ENCODE measurements at places on chromosomes 4 and X.

DNA sequence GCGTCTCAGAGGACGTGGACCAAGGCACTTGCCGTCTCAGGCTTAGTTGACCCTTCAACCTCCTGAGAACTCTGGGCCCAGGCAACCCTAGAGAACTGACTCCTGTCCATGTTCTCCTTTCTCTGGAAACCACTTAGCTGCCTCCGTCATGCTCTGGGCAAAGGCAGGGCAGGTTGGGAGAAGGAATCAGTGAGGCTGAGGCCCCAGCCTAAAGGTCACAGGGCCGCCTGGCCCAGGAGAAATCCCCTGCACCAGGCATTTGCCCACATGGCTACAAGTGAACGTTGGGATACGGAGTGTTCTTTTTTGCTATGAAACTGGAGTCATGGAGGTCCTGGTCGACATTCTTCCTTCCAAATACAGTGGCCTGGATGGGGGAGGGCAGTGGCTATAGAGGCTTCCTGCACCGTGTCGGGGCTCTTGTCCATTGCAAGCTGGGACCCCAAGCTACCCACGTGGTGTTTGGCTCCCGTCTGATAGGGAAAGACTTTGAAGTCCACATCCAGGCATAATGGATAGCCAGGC lies 76.0 kb downstream of the CRMP1 start:
- DNase-seq, result no peak

DNA sequence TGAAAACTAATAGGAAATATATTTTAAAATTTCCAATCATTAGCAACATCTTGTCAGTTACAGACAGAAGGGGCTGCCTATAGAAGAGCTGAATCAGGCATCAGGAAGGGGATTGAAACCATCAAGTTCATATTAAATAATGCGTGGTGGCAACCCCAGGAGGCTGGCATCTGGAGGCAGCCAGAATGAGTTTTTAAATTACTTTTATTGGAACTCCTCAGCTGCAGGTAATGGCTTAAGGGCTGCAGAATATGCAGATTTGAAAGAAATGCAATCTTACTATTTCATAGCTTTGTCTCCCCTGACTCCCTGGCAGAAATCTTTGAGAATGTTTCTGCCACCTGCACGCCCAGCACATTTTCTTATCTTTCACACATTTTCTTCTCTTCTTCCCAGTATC lies 711.6 kb downstream of the PCDH19 start:
- no peak for DNase-seq

- no peak for DNase-seq
These were observed 78.2 kb downstream of the FAM47A start for GRCh38 chrX:34053931-34054330.

GRCh38 chrX:72351606-72352334 lies 46.1 kb upstream of the CITED1 start:
- no peak for DNase-seq

- peak; percentile 26 for DNase-seq
These were observed 230.6 kb downstream of the NSUN7 start for GRCh38 chr4:40980318-40980883.

DNA sequence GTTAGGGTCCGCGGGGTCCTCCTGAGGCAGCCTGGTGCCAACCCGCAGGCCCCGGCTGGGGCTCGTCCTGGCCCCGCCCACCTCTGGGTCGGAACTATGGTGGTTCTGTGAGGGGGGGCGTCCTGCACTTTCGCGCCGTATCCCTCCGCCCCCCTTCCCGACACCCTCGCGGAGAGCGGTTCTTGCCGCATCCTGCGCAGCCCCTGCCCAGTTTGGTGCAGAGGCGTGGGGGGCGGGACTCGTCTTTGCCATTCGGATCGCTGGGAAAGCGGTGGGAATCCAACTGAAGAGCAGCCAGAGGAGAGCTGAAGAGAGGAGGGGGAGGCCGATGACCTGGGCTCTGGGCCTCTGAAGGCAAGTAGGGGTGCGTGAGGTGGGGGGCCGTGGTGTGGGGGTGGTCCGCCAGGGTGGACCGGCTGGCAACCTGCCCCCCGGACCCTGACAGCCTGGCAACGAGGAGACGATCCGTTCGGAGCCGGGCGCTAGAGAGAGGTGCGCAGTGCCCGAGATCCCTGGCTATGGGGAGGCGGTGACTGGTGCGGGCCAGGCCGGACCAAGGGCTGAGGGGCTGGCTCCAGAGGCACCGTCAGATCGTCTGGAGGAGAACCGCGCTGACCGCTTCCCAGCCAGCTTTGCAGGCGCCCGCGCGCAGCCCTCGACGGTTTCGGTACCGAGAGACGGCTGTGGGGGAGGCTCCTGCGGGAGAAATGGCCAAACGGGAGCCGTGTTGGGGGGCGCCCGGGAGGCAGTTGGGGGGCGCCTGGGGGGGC lies at the start of gene GPRASP1:
GPRASP1 (plus strand) TSS at position 242 of the 770 bp plus-strand sequence. CDS start 2,431 bp downstream, outside the sequence.
- DNase-seq, result no peak

- no peak for DNase-seq
These were observed 1197.6 kb downstream of the FAM133A start for GRCh38 chrX:94871640-94872039.

DNA sequence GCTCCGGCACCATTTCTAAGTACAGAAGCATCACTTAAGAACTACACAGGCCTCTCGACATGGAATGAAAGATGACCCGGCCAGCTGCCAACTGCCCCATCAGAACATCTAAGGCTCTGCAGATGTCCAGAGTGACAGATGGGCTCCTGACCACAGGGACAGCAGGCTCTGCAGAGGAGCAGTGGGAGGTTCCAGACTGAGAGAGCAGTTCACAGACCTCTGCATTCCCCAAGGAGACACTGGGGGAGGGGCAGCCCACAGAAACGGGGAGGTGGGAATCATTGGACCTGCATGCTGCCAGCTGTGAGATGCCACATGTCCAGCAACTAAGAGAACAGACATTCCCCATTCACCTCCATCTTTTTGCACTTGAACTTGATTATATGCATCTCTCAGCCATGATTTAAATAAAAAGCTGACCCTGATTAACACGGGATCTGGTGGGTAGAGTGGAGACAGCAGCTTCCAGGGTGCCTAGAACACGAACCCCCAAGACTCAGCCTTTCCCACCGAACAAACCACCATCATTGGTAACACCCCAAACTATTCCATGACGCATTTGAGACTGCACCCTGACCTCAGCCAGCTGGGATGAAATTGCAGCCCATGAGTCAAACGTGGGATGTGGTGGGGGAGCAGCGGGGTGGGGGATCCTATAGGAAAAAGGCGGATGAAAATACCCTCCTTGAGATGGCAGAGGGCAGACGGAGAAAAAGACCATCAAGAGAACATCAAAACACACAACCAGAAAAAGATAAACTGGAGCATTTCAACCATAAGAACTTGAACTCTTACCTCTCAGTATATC lies 47.2 kb downstream of the AFAP1 start:
- no peak for DNase-seq

- no peak for DNase-seq
These were observed 38.2 kb downstream of the WFS1 start for GRCh38 chr4:6307891-6308290.

DNA sequence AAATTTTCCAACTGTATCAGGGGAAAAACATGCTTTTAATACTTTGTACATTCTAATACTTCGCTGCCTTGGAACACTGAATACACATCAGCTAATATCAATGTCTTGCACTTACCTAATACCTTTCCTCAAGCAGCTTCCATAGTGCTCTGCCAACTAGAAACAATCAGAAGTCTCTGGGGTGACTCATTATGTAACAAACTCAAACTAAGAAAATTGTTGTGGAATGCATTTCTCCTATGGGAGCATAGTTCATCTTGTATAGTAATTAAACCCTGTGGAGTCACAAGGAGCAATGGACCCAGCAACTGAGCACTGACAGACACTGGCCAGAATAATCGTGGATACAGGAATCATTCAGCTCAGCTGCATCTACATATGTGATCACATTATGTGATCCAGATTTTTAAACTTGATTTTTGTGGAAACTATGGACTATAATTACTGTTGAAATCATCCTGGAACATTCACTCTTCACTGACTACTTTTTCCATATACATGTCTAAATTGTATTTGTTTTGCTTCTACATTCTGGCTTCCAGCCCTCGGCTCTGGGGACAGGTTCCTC lies 496.9 kb downstream of the TMA16 start:
- no peak for DNase-seq

DNA sequence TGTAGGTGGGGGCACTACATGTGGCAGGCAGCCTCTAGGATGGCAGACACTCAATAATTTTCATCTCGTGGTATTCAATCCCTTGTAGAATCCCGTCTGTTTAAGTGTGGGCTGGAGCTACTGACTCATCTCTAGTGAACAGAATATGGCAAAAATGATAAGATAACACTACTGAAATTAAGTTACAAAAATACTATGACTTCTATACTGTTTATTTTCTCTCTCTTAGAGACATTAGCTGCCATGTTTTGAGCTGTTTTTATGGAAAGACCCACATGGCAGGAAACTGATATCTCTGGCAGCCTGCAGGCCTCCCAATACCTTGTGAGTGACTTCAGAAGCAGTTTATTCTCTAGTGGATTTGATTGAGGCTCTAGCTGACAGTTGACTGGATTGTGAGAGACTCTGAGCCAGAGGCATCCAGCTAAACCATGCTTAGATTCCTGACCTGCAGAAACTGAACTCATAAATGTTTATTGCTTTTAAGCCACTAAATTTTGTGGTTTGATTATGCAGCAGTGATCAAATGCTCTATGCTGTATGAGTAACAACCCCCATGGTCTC lies 298.8 kb upstream of the CTSO start:
- DNase-seq, result no peak

DNA sequence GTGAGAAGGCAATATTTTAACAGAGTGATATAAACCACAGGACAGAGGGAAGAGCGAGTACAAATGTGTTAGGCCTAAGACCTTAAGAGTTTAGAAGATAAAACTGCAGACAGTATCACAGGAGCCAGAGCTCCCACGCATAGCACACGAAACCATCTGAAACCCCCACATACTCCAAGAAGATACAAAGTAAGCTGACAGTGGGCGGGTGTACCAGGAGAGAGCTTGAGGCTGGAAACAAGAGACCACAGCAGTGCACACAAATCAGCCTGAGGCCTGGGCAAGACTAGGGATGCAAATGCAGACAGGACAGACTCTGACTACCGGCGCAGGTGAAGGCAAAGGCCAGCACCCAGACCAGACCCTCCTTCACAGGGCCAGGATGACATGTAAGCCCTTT lies 54.1 kb upstream of the ARHGAP24 start:
- DNase-seq, result no peak

GRCh38 chr4:4333265-4333706 lies 43.2 kb downstream of the ZBTB49 start:
- peak; percentile 65 for DNase-seq

GRCh38 chr4:29571322-29571721 lies 1148.8 kb upstream of the PCDH7 start:
- DNase-seq, result no peak

DNA sequence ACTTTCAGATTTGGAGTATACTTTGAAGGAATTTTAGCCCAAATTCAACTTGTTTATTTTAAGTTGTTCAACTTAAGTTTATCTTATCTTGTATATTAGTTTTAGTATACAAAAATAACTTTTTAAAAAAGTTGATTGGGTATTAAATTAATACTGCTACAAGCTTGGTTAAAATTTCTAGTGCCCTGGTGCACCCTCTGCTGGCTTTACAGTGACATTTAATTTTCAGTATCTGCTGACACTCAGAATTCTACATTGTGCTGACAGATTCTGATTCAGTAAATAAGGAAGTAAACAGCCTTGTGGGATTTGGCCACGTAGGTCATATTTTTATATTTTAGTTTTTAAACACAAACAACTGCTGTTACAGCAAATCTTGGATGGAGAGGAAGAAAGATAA lies 2.9 kb downstream of the EDA start:
- peak; percentile 7 for DNase-seq

DNA sequence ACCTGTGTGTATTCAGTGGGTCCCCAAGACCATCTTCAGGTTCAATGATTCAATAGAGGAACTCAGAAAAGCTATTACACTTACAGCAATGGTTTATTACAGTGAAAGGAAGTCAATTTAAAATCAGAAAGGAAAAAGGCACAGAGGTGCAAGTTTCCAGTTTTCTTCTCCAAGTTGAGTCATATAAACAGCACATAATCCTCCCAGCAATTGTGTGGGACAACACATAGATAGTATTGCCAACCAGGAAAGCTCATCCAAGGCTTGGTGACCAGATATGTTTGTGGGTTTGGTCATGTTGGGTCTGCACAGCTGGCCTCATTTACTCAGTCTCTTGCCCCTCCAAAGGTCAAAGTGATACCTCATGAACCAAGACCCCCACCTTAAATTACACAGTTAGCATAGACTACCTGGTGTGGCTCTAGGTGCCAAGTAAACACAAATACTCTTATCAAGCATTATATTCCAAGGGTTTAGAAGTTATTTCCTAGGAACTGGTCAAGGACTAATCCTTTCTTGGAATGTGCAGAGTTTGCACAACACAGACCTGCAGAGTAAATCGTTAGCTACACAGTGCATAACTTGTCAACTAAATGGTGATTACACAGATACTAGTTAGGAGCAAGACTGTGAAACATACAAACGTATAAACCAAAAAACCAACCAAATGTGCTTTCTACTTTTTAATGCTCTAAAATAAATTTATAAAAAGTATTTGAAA lies 777.3 kb downstream of the PCDH18 start:
- DNase-seq, result no peak

- DNase-seq, result no peak
These were observed 1005.8 kb downstream of the PCDH18 start for GRCh38 chr4:136526517-136526916.

DNA sequence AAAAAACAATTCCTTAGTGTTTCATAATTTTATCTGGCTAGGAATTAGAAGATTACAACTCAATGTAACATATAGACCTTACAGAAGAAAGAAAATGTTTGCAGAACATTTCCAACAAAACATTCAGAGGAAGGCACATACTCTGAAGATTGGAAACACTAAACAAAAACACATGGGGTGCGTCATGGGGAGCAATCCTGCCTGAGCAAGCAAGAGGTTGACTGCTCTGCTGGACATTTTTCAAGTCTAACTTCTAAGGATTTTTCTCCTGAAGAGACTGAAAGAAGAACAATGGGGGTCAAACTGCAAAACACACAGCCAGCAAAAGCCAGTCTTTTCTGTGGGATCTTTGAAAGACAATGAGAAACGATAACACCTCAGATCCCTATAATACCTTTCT lies 182.8 kb downstream of the GUCY2F start:
- no peak for DNase-seq

- no peak for DNase-seq
These were observed 39.0 kb downstream of the CCDC158 start for GRCh38 chr4:76381986-76382385.

GRCh38 chr4:147754037-147754445 lies 22.2 kb downstream of the ARHGAP10 start:
- no peak for DNase-seq

GRCh38 chr4:27010334-27010940 lies 149.8 kb downstream of the STIM2 start:
- peak; percentile 20 for DNase-seq

DNA sequence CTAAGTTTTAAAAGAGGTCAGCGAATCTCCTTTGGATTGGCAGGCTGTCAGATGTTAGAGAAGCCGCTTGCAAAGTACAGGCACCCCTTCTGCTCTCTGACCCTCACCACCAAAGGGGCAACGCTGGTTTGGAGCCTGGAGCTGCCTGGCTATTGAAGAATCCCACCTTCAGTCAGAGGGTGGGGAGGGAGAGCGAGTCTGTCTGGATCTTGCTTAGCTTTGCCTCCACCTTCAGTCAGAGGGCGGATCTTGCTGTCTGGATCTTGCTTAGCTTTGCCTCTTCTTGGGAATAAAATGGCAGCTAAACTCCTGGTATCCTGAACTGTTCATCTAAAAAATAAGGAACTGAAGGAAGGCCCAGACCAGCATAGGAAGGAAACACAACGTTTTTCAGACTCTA lies 7.3 kb downstream of the CCDC110 start:
- no peak for DNase-seq

- peak; percentile 22 for DNase-seq
These were observed 47.5 kb downstream of the MAGEA1 start for GRCh38 chrX:153226344-153227185.
